NCI-H1930 (cell line): ENCODE measurements at places on chromosomes 5 and 9.

DNA sequence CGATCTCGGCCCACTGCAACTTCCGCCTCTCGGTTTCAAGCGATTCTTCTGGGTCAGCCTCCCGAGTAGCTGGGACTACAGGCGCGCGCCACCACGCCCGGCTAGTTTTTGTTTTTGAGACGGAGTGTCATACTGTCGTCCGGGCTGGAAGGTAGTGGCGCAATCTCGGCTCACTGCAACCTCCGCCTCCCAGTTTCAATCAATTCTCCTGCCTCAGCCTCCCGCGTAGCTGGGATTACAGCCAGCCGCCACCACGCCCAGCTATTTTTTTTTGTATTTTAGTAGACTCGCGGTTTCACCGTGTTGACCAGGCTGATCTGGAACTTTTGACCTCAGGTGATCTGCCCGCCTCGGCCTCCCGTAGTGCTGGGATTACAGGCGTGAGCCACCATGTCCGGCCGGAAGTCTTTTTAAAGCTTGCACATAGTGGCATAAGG, 1.2 kb downstream of the SMC5 start:
- DNase-seq, result no peak

GRCh38 chr5:139799359-139799758, 3.8 kb downstream of the PSD2 start:
- no peak for DNase-seq

GRCh38 chr5:173016598-173017046, 33.1 kb downstream of the ATP6V0E1 start:
- no peak for DNase-seq

DNA sequence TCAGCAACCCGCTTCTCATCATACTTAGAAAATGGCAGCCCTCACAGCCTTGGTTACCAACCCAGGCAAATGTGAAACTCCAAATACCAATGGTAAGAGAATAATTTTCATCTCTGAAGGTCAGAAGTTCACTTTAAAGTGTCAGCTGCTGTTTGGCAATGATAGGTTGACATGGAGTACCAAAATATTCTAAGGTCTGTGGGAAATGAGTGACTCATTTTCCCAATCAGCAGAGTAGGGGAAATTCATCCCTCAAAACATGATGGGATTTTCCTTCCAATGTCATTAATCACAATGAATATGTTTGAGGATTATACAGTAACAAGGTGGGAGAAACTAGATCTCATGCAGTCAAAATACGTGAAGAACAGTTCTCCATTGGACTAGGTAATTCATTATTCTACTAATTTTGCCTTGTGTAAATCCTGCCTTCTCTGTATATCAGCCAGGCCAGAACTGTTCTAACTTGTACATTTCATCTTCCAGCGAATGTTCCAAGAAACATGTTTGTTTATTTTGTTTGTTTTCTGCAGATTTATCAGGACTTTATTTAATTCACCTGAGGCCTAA, 53.1 kb upstream of the ERBIN start:
- DNase-seq, result no peak

GRCh38 chr5:136042665-136043121, 13.9 kb downstream of the TGFBI start:
- no peak for DNase-seq

DNA sequence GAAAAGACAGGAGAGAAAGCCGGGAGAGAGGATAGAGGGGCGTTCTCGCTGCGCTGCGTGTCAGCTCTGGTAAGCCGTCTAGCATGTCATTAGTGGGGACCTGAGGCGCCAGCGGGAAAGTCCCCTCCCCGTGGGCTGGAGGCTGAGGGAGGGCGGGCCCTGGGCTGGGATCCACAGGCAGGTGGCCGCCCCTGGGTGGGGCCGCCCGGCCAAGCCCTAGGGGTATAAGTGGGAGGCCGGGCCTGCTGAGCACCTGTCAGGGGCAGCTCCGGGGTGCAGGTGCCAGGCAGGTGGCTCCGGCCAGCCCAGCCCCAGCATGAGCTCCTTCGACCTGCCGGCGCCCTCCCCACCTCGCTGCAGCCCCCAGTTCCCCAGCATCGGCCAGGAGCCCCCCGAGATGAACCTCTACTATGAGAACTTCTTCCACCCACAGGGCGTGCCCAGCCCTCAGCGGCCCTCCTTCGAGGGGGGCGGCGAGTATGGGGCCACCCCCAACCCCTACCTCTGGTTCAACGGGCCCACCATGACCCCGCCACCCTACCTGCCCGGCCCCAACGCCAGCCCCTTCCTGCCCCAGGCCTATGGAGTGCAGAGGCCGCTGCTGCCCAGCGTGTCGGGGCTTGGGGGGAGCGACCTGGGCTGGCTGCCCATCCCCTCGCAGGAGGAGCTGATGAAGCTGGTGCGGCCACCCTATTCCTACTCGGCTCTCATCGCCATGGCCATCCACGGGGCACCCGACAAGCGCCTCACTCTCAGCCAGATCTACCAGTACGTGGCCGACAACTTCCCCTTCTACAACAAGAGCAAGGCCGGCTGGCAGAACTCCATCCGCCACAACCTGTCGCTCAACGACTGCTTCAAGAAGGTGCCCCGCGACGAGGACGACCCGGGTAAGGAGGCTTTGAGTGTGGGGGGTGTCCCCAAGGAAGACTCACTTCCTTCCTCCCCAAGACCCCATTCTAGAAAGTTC, at the start of gene FOXI1:
TSS of gene FOXI1 (plus strand) at position 256 of the 970 bp plus-strand sequence. CDS start at position 317, 61 bp downstream.
- no peak for DNase-seq

GRCh38 chr5:18607570-18607969, 973.3 kb downstream of the TAF11L14 start:
- DNase-seq, result no peak

DNA sequence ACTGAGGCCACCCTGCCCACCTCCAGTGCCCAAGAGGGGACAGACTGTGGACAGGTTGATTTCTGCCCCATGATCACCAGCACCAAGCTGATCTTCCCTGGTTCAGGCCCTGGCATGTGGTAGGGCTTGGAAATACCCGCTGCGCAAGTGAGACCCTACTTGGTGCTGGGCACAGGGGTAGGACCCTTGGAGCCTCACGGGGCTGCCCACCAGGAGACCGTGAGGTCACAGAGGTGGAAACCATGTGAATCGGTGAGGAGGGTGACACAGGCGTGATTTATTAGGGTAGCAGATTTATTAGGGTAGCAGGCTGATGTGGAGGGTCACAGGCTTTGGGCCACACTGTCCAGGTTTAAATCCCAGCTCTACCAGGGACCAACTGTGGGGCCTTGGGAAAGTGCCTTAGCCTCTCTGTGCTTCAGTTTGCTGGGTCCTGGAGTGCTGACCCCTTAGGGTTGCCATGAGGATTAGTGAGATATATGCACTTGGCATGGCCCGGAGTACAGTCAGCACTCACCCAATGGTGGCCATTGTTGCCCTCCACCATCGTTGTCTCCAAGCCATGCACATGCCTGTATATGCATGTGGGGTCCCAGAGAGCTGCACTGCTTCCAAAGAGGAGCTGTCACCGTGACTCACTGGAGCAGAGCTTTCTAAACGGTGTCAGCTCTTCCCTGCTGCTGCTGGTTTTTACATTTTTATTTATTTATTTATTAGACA, 20.9 kb upstream of the DUSP1 start:
- no peak for DNase-seq

DNA sequence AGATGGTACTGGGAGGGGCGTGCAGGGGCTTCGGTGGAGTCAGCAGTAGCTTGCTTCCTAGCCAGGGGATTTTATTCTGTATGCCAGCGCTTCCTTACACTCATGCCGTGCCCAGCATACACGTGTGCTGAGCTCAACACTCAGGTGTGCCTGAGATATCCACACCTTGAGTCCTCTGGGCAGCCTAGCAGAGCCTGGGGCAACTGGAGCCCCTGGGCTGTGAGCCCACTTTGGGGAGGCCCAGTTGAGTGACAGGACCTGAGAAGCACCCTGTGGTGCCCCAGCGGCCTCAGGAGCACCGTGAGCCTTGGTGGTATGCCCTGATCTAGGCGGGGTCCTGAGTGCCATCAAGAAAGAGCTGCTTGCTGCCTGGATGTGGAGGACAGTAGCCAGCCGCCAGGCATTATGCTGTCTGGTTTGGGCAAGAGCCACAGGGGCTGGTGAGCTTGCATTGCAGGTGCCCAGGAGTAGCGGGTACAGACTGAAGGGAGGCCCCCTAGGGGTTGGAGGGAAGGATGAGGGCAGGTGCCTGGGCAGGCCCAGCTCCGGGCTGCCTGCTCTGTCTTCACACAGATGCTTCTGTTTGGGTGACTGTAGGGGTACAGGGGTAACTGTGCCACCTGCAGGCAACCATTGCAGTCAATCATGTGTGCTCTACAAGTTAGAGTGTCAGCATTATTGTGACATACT, 42.9 kb downstream of the BNIP1 start:
- no peak for DNase-seq

DNA sequence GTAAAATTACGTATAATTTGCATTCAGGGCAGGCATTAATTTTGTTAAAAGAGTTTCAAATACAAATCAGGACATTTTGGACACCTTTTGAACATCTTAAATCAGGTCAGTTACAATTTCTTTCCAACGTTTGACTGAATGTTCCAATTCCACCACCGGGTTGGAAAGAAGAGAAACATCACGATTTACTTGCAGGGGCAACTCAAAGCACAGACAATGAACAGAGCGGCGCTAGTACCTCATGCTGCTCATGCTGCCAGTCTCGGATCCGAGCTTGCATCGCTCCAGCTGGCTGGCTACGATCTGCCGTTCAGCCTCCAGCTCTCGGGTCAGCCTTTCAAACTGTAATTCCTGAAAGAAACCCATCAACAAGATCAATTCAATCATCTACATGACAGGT, 339.5 kb downstream of the CTNND2 start:
- DNase-seq, result no peak

DNA sequence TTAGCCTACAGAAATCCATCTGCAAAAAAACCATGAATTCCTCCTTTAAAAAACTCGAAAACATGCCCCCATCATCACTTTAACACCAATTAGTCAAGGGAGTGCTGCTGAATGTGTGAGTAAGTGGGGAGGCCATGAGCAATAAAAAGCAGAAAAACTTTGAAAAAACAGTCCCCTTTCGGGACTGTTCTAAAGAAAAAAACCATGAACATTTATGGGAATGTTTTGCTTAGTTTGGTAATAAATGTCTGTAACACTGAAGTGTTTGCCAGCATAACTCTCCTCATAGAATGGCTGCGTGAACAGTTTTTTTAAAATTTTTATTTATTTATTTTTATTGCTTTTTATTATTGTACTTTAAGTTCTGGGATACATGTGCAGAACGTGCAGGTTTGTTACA, 99.4 kb upstream of the TARS1 start:
- DNase-seq, result no peak

DNA sequence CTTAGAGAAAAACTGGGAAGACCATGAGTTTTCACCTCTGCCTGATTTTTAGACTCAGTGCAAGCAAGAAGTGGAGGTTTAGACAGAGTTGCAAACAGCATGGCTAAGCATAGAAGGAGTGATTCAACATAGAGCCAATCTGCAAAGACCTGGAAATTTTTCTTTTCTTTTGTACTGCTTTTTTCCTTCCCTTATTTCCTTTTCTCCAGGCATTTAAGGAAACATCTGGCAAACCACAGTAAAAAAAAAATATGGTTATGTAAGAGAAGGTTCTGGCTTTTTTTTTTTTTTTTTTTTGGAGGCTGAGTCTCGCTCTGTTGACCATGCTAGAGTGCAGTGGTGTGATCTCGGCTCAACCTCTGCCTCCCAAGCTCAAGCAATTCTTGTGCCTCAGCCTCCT, 16.6 kb upstream of the DCAF12 start:
- no peak for DNase-seq

DNA sequence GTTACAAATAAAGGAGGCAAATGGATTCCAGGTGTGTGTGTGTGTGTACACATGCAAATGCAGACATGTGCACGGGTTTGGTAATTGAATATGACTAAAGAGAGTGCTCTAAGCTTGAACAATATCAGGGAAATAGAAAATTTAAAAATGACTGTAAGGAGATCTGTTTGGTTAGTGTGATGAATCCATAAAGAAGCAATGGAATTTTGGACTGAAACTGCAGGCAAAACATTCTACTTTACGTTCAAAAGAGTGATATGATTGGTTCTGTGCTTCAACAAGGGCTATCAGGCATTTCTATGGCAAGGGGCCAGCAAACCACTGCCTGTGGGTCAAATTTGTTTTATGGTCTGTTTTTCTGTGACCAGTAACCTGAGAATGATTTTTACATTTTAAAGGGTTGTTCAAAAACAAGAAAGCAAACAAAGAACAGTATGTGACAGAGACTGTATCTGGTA, 332.8 kb upstream of the KLF9 start:
- DNase-seq, result no peak

DNA sequence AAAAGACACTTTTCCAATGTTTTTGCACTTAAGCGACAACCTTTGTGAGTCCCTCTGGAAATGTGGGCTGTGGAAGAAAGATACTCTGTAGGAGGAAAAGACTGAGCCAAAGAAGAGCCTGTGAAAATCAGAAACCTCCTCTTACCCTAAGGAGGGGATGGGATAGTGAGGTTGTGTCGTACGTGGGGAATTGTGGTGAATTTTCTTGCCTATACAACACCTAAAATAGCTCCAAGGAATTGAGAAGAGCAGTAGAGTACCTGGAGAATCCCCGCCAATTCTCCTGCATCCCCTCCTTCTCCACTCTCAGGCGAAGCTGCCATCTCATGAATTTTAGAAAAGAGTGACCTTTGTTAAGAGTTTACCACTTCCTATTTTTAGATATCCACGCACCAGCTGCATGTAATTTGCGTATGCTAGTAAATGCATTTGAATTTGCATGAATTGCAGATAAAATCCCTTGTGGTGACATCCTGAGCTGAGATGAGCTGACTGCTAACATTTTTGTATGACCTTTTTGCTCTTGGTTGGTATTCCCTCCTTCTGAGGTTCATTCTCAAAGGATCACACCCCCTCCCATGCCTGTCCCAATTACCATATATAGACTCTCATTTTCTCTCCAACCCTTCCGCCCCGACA, 147.2 kb downstream of the PCSK5 start:
- no peak for DNase-seq

- no peak for DNase-seq
Measured at GRCh38 chr9:115972843-115973595, 180.6 kb upstream of the PAPPA start.

- DNase-seq, result no peak
Measured at GRCh38 chr9:108525186-108525585, 330.6 kb downstream of the ACTL7B start.

DNA sequence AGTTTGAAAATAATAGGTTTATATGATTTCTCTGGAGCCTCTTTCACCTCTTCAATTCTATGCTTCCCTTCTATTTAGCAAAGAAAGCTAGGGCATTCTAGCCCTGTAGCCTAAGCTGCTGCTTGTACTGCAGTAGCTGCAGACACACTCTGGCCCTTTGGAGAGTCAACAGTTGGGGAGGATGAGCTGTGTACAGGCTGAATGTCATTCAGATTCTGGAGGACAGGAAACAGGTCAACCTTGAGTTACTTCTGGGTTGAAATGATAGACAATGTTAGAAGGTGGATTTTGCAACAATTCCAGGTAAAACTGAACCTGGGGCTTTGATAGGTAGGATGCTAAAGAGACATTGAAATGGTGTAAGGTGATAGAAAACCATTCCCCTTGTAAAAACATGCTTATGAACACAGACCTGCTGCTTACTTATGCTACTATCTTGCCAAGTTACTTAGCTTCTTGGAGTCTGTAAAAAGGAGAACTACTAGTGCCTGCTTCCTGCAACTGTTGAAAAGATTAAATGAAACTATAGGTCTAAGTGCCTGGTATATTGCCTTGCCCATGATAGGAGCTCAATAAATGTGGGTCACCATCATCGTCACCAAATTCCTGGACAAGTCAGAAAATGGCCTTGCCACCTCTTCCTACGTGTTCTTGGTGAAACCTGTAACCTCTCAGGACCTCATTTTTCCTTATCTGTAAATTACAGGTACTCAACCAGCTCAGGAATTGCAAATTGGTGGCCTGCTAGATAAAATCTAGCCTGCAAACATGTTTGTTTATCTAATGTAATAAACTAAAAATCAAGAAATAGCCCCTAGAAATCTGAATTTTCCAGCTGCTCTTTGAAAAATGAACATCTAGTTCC, 83.7 kb downstream of the GALNT10 start:
- no peak for DNase-seq
